Posterior vena cava (tissue), 2 donors: ENCODE measurements at places on chromosomes 5 and 9. TPM values are rescaled to one million over a fixed set of nuclear protein-coding genes. Genes with fewer than 3 reads are reported as not detected.

ESM1 gene
- 0.19 TPM for total RNA-seq

IQGAP2 gene
- 15.0 TPM for total RNA-seq

DNA sequence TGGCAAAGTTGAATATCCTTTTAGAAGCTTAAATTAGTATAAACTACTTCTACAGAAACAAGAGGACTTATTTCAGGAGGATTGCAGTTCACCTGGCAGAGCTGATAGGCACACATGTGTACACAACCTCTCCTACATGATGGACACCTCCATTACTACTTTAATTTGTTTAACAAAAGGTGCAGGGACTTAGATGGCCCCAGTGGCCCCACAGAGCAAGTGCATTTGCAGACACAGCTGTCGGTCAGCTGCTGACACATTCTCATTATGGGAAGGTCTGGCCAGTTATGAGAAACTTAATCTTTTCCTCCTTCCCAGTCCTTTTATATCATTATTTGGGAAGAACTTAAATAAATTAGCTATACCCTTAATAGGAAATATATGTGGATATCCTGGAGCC, 28.3 kb downstream of the TDRD7 start:
- DNase-seq = no peak

CCDC183 gene
- 0.42 TPM for total RNA-seq

VCAN gene
- 453 TPM for total RNA-seq

GRCh38 chr9:91082731-91083130, 279.0 kb downstream of the AUH start:
- DNase-seq = no peak

DNA sequence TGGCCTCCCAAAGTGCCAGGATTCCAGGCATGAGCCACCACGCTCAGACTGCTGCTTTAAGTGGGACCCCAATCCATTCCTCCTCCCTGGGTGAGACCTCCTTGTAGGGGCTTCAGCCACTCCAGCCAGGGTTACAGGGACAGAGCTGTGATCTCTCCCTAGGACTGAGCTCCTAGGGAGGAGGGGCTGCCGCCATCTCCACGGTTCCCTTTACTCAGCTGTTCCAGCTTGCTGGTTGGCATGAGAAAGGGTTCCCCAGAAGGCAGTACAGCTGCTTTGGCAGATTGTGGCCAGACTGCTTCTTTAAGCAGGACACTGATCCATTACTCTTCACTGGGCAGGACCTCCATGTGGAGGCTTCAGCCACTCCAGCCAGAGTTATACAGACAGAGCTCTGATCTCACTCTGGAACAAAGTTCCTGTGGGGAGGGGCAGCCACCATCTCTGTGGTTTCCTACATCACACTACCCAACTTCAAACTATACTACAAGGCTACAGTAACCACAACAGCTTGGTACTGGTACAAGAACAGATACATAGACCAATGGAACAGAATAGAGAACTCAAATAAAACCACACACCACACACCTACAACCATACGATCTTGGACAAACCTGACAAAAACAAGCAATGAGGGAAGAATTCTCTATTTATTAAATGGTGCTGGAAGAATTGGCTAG, 7.2 kb downstream of the INSL6 start:
- no peak for DNase-seq

- no peak for DNase-seq
Observed at GRCh38 chr5:115392611-115393010, 96.2 kb upstream of the CCDC112 start.

CD72 gene
- total RNA-seq = 4.2 TPM

PLPPR1 gene
- total RNA-seq = not detected

GRCh38 chr9:110105107-110105506, 102.9 kb downstream of the C9orf152 start:
- DNase-seq = no peak

DNA sequence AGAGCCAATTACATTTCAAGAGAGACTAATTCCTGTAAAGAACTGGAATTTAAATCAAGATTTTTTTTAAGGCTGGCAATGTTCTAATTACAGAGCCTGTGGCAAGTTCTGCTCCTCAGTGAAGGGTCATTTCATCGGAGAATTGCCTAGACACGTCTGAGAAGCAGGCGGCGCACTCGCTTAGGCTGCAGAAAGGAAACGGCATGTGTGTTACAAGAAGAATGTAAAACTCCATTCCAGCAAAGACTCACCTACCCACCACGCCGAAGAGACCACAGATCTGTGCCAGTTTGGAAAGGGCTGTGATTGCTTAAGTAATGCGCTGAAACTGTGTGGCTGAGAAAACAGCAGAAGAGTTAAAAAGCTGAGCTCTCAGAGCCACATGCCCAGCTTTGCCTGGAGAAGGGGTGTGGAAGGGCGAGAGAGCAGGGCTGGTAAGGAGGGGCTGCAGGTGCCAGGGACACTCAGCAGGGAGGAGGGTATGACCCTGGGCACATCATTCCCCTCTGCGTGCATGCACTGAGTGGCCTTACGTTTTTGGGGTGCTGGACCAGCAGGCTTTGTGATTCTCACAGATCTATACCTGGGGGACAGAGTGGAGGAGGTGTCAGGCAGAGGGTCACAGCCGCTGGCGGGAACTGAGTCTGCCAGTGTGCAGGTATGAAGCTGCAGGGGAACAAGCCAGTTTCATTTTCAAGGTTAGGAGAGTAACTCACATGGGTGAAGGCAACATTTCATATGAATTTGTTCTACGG, 17.8 kb upstream of the SLC25A51 start:
- DNase-seq = peak; percentile 46

GRCh38 chr9:91813176-91813795, 136.7 kb downstream of the ROR2 start:
- peak; percentile 62 for DNase-seq

DNA sequence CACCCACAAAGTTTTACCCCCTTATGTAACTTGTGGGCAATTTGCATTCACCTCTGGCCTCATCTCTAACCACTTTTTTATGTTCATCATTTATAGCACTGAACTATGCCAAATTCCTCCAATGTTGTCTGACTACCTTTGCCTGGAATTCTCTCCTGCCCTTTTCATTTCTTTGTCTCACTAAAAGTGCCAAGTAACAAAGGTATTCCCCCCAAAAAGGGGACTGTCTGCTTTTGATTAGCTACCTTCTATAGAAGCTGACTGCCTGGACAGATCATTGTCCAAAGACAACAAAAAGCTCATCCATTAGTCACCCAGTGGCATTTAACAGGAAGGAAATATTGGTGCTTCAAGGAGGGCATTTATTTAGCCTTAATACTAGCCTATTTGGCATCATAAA, 189.9 kb upstream of the VCAN start:
- DNase-seq = no peak

DNA sequence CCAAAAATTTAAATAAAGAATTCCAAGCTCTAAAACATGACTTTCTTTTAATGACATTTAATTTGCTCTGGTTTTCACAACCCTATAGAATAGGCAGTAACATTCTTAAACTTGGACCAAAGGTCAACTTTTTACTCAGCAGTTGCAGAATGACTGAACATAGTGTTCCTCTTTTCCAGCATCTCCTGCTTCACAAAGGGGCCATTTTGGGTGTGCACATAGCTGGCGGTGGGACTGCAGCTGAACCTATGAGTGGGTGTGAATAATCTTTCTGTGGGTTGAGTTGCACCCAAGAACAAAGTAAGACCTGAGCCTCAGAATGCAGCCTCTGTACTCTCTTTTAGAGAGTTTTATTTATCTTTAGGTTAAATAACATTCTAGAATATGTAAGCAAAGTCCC, 96.9 kb upstream of the HAPLN1 start:
- no peak for DNase-seq

ANKRD34B gene
- not detected for total RNA-seq

ASTN2 gene
- 5.8 TPM for total RNA-seq

GRCh38 chr9:135246248-135247205, 159.1 kb downstream of the OLFM1 start:
- DNase-seq = peak; percentile 53

GPR151 gene
- not detected for total RNA-seq

DNA sequence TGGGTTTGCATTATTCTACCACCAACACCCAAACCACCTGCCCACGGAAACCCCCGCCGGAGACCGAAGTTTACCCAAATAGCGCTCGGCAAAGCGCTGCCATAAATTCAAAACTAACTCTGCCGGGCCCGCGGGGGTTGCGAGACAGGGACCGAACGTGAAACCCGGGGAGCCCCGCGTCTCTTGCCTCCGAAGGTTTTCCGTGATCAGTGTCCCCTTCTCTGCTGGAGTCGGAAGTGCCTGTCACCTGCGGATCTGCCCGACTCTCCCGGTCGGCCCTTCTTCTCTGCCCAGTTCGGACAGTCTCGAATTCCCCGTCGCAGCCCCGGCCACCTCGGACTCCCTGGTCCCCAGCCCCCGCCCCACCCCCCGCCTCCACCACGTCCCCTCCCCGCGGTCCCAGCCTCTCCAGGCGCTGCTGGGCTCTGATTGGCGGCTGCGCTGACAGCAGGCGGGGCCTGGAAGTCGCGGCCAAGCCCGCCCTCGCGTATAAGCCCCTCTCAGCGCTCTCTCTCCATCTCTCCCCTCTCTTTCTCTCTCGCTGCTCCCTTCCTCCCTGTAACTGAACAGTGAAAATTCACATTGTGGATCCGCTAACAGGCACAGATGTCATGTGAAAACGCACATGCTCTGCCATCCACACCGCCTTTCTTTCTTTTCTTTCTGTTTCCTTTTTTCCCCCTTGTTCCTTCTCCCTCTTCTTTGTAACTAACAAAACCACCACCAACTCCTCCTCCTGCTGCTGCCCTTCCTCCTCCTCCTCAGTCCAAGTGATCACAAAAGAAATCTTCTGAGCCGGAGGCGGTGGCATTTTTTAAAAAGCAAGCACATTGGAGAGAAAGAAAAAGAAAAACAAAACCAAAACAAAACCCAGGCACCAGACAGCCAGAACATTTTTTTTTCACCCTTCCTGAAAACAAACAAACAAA, at the start of gene RORB:
Gene RORB (plus strand): TSS at position 517 of the 929 bp plus-strand sequence. CDS start 642 bp downstream, outside the sequence.
- peak; percentile 84 for DNase-seq

- no peak for DNase-seq
Observed at GRCh38 chr5:98982880-98983279, 54.1 kb upstream of the CHD1 start.

PKD2L2 gene
- not detected for total RNA-seq

DNA sequence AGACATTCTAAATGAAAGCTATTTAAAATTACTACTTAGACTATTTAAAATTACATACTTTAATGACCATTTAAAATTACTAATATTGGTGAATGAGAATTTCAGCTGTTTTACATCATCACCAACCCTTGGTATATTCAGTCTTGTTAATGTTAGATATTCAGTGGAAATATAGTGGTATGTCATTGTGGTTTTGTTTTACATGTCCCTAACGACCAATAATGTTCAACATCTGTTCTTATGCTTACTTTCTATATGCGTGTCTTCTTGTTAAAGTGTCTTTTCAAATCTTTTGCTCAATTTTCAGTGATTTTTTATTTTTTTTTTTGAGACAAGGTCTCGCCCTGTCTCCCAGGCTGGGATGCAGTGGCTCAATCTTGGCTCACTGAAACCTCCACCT, 279.3 kb upstream of the TARS1 start:
- DNase-seq = no peak

- DNase-seq = no peak
Observed at GRCh38 chr9:91055845-91056244, 254.2 kb downstream of the SYK start.

- no peak for DNase-seq
Observed at GRCh38 chr9:108463932-108464606, 391.7 kb downstream of the ACTL7B start.

- no peak for DNase-seq
Observed at GRCh38 chr9:69421908-69422801, 97.1 kb downstream of the ENTREP1 start.
